Inflammatory macrophage treated with lipopolysaccharide for 1 hour (primary cell): ENCODE measurements at places on chromosomes 1 and 21.

GRCh38 chr1:43977376-43978263 lies 1.4 kb upstream of the B4GALT2 start:
- DNase-seq: no peak

GRCh38 chr1:66605419-66605997 lies 71.6 kb downstream of the SGIP1 start:
- no peak for DNase-seq

GRCh38 chr1:6464915-6465314 lies 1.1 kb downstream of the TNFRSF25 start:
- DNase-seq: no peak

DNA sequence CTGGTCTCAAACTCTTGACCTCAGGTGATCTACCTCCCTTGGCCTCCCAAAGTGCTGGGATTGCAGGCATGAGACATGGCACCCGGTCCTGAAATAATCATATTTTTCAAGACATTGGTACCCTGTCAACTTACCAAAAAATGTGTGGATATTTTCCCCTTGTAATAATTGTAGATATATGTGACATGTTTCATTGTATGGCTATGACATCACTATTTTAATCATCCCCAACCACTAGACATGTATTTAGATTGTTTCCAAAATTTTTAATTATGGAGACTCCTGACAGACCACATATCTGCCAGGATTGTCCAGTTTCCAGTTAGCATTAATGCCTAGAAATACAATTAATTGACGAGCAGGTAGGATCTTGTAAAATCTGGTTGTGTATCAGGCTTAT lies 96.7 kb upstream of the NEGR1 start:
- no peak for DNase-seq

DNA sequence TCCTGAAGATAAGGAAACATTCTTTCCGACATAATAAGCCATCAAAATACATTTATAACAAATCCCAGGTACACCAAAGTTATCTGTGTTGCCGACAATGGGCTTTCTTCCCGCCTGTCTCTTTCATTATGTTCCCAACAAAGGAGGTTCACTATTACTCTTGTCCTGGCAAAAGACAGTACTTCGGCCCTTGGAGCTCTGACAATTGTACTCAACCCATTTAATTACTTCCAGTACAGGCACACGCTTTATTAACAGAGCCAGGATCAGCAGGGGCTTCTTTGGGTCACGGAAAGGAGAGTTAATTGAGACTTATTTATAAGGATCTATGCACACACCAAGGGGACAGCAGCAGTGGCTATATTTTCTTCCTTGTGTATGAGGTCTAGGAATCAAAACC lies 46.6 kb upstream of the DUSP10 start:
- no peak for DNase-seq

GRCh38 chr1:41359211-41360073 lies 1.8 kb upstream of the FOXO6 start:
- no peak for DNase-seq

DNA sequence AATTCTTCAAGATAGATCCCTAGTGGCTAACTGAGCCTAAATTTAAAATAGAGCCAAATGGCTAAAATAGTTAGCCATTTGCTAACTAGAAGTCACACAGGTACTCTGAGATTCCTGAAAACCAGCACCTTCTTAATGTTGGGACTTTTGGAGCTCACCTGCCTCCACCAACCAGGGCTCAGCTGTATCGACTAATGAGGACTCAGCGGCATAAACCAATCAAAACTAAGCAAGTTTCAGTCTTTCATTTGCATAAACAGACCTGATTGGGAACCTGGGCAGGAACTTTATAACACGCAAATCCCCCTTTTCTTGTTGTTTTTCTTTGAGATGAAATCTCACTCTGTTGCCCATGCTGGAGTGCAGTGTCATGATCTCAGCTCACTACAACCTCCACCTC lies 28.5 kb downstream of the TNFRSF9 start:
- no peak for DNase-seq

GRCh38 chr1:94281361-94282142 lies 44.2 kb upstream of the ARHGAP29 start:
- no peak for DNase-seq

DNA sequence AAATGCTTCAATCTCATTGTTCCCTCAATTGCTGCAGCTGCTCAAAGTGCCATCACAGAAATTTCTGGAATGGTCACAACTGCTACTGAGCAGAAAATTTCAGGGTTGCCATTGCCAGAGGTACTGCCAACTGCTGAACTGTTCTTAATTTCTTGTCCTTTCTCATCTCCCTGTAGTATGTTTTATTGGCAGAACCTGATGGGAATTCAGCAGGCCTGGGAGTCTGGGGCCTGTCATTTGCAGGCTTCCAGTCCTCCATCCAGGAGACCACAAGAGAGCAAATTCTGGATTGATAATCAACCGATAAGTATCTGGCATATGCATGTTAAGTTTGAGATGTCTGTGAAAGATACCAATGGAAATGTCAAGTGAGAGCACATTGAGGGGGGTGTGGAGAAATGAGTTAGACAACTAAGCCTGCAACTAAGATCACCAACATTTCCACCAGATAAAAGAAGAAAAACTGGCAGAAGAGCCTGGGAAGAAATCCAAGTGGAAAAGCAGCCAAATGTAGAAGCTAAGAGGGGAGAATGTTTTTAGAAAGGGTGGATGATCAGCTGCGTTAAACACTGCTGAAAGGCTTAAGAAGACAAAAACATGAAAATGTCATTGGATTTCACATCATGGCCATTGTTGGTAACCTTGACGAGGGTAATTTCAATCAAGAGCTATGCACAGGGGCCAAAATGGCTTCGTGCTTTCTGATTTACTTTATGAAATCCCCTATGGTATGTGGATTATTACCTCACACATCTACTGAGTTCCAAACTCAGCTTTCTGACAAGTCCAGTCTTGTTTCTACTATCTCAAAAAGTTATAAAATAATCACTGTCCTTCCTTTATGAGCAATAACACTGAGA lies 648.1 kb downstream of the PLPP3 start:
- no peak for DNase-seq

GRCh38 chr1:78009276-78009675 lies 4.5 kb downstream of the DNAJB4 start:
- DNase-seq: no peak

GRCh38 chr1:243850202-243850451 lies at the start of gene AKT3:
Gene AKT3 (minus strand): TSS chr1:243850243. CDS start chr1:243843170, 7,073 bp downstream.
- peak; percentile 76 for DNase-seq

GRCh38 chr1:190497565-190497964 lies 19.9 kb upstream of the BRINP3 start:
- DNase-seq: no peak

DNA sequence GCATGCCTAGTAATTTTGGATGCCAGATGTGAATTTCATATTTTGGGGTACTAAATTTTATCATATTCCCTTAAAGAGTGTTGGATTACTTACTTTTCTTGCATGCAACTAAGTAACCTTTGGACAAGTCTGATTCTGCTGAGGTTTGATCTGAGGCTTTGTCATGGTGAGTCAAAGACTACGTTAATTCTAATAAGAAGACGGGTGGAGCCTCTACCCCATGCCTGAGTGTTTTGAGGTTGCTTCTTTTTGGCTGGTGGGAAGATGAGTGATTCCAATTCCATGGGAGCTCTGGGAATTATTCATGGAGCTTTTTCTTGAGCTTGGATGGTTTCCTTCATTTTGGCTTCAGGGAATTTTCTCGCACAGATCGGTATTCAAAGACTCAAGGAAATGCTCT lies 11.6 kb upstream of the PCP4 start:
- no peak for DNase-seq

- no peak for DNase-seq
Measured at GRCh38 chr1:228344631-228345072, 62.0 kb downstream of the TRIM11 start.

GRCh38 chr1:17012775-17013490 lies 1.2 kb upstream of the ATP13A2 start:
- DNase-seq: no peak

DNA sequence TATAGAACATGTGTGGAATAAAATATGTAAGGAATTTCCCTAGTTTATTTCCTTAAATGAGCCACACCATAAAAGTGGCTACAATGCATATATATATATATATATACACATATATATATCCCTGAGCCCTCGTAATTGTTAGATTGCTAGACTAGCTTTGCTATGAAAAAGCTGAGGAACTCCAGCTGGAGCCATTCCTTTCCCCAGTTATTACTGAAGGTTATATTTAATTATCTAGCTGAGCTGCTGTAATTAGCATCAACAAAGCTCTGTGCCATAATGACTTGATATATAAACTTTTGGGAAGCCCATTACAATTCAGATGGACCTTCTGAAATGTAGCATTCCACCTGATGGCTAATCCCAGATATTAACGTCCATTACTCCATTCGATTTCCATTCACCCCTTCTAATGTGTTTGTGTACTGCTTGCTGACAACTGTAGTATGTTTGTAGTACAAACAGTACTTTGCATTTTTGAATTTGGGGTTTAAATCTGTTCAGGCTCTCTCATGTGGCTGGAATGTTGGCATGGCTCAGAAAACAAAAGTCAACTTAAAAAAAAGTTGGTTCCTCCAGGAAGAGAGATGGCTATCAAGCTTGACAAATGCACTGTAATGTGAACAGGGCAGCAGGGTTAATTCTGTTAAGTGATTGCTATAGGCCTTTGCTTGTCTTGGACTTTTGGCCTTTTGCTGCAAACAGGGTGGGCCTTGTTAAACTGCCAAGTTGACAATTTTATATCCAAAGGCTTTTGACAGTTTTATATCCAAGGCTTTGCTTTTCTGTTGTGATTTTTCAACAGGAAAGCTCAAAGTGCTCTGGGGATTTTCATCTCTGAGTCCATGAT lies 170.0 kb downstream of the LTN1 start:
- no peak for DNase-seq

DNA sequence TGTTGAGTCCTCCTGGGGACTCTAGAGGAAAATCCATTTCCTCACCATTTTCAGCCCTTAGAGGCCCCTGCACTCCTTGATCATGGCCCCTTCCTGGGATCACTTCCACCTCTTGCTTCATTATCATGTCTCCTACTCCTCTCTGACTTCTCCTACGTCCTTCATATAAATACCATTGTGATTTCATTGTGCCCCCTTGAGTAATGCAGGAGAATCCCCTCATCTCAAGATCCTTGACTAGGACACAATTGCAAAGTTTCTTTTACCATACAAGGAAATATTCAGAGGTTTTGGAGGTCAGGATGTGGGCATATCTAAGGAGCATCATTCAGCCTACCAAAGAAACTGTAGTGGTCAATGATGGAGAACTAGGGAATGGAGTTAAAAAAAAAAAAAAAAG lies 8.8 kb upstream of the GBP6 start:
- peak; percentile 63 for DNase-seq

DNA sequence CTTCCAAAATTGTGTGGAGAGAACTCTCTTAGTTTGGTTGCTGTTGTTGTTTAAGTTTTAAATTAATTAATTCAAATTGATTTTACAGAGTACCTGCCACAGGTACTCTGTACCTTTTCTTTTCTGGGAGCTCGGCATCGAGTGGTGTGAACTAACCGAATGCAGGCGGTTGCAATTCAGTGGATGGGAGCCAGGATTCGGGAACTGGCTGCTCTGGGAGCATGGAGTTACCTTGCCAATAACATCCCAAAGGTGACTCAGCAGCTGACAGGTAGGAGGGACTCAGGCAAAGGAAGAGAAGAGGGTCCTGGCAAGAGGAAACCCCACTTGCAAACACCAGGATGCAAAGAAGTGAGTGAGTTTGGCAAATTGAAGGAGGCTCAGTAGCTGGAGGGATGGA lies 24.7 kb upstream of the KANK4 start:
- DNase-seq: no peak

DNA sequence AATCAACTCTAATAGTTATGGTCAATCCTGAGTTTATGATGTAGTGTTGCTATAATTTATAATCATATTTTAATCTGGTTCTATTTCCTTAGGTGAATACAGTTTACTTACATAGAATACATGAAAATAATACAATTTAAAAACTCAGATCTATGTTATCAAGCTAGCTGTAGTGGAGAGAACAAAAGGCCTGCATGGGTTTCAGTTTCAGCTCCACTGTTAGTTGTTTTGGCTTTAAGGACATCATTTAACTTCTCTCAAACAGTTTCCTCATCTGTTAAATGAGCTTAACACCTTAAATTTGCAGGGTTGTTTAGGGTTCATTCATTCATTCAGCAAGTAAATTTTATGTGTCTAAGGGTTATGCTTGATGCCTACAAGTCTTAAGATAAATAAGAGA lies 98.4 kb upstream of the KIAA1614 start:
- no peak for DNase-seq

DNA sequence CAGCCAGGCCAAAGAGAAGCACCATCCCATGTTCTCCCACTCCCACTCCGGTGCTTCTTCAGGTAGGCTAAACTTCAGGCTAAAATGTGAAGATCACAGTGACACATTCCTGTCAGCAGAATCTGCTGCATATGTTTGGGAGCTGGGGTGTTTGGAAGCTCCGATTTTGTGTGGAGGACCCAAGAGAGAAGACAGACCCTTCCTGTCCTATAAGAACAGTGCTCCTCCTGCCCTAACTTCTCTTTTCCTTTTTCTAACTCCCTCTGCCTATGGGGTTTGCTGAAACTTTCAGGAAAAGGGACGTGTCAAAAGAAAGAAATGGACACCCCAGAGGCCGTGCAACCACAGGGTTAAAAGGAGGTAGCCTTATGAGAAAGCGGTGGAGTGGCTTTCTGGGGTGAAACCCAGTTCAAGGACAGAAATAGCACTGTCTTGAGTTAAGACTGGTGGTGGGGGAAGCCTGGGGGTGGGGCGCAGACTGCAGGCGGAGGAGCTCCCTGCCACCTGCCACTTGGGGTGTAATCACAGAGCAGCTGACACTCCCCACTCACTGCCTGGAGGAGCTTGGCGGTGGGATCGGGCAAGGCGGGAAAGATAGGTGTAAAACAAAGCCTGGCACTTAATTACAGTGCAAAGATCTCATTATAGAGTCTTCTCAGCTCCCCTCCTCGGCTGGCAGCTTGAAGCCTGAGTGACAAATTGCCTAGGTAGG lies 645 bp upstream of the TLR5 start:
- DNase-seq: peak; percentile 44

DNA sequence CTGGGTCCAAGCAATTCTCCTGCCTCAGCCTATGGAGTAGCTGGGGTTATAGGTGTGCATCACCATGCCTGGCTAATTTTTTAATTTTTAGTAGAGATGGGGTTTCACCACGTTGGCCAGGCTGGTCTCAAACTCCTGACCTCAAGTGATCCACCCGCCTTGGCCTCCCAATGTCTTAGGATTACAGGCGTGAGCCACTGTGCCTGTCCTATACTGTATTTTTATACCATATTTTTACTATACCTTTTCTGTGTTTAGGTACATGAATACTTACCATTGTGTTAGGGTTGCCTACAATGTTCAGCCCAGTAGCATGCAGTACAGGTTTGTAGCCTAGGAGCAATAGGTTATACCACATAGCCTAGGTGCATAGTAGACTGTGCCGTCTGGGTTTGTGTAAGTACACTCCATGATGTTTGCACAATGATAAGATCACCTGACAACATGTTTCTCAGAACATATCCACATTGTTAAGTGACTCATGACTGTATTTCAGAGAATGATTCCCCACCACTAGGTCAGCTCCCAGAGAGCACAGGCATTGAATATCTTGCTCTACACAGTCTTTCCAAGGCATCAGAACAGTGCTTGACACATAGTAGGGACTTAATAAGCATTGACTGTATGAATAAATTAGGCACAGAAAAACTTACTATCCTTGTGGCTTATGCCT lies 6.0 kb upstream of the CITED4 start:
- DNase-seq: peak; percentile 77

- no peak for DNase-seq
Measured at GRCh38 chr1:225481738-225482137, 53.9 kb upstream of the LBR start.

- no peak for DNase-seq
Measured at GRCh38 chr1:52264530-52265115, 101.4 kb downstream of the CC2D1B start.
